ENCODE measurements at places on chromosomes 2 and 18. TPM values are rescaled to one million over a fixed set of nuclear protein-coding genes. Genes with fewer than 3 reads are reported as not detected.

The ALPI gene
- not detected for total RNA-seq

The UGT1A9 gene
- not detected for total RNA-seq

The ZAP70 gene
- total RNA-seq, result 0.13 TPM

GRCh38 chr2:62151306-62151638 is 44.6 kb upstream of the B3GNT2 start:
- no peak for DNase-seq

GRCh38 chr2:187360286-187360685 is 87.8 kb downstream of the CALCRL start:
- DNase-seq, result peak; percentile 43

GRCh38 chr18:29457316-29457889 is 1280.5 kb upstream of the CDH2 start:
- no peak for DNase-seq

DNA sequence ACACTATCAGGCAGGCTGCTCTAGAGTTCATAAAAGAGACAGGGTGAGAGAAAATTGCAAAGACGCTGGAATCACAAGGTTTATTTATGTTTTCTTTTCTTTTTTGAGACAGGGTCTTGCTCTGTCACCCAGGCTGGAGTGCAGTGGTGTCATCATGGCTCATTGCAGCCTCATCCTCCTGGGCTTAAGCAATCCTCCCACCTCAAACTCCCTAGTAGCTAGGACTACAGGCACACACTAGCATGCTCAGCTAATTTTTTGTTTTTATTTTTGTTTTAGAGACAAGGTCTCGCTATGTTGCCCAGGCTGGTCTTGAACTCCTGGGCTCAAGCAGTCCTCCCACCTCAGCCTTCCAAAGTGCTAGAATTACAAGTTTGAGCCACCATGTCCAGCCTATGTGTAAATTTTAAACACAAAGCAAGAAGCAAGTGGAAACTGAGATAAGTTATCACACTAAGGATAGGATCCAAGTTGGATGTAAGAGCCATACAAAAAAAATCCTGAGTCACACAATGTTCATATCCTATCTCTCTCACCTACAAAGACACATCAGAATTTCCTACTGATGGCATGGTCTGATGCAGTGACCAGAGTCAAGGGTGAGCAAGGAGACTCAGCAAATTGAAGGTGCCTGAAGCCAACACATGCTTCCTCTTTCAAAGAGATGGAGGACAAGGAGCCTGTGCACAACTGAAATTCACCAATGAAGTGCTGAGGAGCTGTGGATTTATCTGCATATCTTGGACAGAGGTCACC is 31.4 kb downstream of the MYL12B start:
- no peak for DNase-seq

- DNase-seq, result no peak
Observed at GRCh38 chr18:58501066-58501896, 127.6 kb downstream of the ALPK2 start.

- DNase-seq, result no peak
Observed at GRCh38 chr18:10732990-10733389, 207.2 kb downstream of the NAPG start.

DNA sequence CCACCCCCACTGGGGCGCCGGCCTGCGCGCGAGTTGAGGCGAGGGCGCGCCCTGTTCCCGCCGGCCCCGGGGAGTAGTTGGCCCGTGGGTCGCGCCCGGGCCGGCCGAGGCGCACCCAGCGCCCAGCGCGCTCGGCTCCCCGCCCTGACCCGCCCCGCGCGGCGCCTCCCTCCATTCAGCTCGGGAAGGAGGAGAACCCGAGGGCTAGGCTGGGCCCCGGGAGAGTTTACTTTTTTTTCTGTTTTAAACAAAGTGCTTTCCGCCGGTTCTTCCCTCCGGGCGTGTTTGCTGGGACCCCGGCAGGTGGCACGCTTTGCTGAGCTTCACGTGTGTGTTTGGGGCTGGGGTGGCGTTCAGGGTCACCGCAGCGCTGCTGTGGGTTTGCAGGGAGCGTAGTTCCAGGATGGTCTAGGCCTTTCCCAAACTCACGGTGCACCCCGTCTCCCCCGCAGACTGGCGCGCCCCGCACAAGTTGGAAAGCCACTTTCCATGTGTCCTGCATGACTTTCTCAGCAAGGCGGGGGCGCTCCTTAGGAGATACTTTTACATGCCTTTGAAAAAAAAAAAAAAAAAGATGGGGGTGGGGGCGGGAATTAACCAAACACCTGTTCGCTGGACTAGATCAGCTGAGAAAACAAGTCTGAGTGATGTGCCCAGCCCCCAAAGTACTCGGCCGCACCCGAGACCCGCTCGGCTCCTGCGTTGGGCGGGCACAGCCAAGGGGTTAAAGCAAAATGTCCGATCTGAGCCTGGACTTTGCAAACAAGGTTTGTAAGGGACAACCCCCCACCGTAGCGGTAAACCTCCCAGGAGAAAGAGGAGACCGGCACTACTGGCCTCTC is 825 bp downstream of the ITGA6 start:
- DNase-seq, result peak; percentile 48

DNA sequence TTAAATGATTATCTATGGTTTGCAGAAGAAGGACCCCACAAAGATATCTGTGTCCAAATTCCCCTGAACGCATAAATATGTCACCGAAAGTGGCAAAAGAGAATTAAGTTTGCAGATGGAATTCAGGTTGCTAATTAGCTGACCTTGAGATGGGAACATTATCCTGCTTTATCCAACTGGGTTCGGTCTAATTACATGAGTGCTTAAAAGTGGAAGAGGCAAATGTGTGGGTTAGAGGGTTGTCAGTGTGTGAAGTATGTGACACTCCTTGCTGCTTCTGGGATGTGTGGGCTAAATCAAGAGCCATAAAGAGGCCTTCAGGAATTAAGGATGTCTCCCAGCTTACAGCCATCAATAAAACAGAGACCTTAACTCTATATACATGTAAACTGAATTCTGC is 53.5 kb downstream of the CDH19 start:
- no peak for DNase-seq

DNA sequence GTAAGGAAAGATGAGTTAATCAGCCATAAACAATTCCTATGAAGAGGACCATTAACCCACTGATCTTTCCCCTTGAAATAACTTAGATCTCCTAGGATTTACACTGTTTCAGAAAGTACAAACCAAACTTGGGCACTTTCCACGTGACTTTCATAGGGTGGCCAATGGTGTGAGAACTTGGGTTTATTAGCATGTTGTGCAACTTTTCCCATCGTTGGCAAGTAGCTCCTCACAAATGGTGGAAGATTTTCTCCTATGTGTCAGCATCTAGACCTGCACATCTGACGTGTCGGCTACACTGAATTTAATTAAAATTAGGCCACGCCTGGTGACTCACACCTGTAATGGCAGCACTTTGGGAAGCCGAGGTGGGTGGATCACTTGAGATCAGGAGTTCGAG is 116.3 kb downstream of the GALNT1 start:
- no peak for DNase-seq

GRCh38 chr2:55051026-55051866 is 995 bp upstream of the RTN4 start:
- peak; percentile 97 for DNase-seq

GRCh38 chr2:86221066-86221684 is 21.9 kb downstream of the MRPL35 start:
- DNase-seq, result peak; percentile 54

DNA sequence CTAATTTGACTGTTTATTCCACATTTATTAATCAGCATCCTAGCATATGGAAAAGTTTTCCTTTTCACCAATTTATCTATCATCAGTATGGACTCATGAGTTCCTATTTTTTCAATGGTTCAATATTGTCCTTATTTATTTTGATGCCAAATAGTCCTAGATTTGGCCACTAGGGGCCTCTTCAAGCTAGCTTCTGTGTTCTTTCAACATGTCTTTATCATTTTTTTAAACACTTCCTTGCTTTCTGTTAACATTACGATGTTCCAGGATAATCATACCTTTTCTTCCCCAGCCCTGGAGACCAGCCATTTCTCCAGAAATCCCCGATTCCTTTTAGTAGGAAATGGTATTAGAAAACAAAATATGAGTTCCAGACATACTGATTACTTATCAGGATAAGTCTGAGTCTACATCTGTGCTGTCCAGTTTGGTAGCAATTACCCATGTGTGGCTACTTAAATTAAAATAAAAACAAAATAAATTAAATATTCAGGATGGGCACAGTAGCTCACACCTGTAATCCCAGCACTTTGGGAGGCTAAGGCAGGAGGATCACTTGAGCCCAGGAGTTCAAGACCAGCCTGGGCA is 70.6 kb downstream of the RPE start:
- peak; percentile 66 for DNase-seq

- no peak for DNase-seq
Observed at GRCh38 chr2:173288561-173288960, 66.1 kb upstream of the CDCA7 start.

- no peak for DNase-seq
Observed at GRCh38 chr2:77434880-77435279, 87.3 kb downstream of the LRRTM4 start.

DNA sequence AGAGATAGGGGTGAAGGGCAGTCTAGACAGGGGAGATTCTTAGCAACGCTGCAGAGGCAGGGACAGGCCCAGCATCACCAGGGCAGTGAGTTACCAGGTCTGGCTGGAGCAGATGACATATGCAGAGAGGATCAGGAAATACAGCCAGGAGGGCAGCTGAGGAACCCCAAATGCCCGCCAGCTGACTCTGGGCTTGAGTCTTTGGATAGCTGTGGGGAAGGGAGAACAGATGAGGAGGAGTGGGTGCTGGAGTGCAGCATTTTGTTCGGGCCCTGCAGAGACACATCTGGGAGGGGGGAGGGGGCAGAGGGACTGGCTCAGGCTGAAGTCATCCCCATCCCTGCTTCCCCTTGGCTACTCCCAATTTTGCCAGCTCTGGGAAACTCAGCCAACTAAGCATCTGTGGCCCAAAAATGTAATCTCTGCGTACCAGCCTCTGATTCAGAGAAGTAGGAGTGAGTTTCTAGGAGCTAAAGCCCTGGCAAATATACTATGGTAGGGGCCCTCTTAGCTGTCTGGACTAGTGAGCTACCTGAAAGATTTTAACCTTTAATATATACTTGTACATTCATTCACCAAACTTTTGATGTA is 214.5 kb downstream of the ZBTB7C start:
- DNase-seq, result no peak

GRCh38 chr2:74772046-74772445 is 61.9 kb upstream of the HK2 start:
- no peak for DNase-seq

DNA sequence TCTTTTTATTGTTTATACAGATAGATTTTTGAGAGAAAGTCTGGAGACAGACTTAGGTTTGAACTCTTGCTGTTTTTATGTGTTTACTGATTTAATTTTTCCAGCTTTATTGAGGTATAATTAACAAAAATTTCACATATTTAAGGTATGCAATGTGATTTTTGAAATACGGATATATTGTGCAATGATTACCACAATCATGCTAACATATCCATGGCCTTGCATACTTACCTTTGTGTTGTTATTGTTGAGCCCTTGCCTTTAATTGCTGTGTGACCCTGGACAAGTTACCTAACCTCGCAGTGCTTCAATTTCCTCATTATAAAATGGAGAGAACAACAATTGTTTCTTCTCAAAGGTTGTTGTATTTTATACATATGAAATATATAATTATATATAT is 13.9 kb upstream of the RBMS1 start:
- DNase-seq, result no peak

All from dermis microvascular lymphatic vessel endothelial cell (primary cell).